ENCODE measurements at places on chromosomes 7 and 10. TPM values are rescaled to one million over a fixed set of nuclear protein-coding genes. Genes with fewer than 3 reads are reported as not detected.

Gene FAM25A
- total RNA-seq, result not detected

Gene AGR3
- total RNA-seq, result not detected

DNA sequence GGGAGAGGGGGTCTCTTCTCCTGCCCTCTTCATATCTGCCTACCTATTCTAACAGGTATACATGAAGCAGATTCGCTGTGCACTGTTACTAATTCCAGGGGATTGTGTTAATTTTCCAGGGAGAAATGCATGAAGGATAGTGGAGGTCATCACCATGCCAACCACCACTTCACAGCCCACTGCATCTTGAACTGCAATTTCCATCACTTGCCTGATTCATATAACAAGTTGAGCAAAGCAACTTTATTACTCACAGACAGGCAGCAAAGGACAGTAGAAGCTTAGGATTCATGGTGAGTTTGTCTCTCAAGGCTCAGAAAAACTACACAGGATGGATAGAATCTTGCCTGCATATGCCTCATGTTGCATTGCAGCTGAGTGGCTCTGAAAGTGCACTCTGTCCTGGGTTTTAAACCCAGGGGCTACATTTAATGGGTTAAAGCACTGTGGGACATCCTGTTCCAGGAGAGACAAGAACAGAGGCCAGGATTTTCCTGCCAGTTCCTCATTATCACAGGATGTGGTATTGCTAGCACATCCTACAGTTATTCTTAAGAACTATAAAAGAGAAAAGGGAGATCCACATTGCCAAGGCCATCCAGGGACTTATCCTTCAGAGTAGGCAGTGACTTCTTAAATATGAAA is 136.9 kb upstream of the PRSS1 start:
- DNase-seq, result no peak

DNA sequence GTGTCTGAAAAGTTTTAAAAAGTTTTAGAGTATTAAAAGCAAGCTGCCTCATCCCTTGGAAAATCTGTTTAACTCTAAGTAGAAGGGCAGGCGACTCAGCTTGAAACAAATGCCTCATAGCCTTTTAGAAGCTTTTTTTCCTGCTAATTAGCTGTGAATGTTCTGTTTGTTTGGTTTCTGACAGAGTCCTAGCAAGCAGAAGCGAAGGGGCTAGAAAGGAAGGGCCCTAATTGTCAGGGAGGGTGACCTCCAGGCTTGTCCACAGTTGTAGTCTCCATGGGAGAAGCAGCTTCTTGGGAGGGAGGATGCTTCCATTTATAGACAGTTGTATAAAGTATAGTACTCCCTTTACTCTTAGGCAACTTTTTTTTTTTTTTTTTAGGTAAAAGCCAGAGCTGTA is 90.9 kb downstream of the DNAJC1 start:
- no peak for DNase-seq

GRCh38 chr7:18866359-18867036 is 250.9 kb downstream of the TWIST1 start:
- DNase-seq, result no peak

- DNase-seq, result no peak
Observed at GRCh38 chr7:45670227-45670626, 96.1 kb downstream of the ADCY1 start.

Gene CTNNA3
- total RNA-seq, result 0.39 TPM

Gene MYL10
- total RNA-seq, result not detected

DNA sequence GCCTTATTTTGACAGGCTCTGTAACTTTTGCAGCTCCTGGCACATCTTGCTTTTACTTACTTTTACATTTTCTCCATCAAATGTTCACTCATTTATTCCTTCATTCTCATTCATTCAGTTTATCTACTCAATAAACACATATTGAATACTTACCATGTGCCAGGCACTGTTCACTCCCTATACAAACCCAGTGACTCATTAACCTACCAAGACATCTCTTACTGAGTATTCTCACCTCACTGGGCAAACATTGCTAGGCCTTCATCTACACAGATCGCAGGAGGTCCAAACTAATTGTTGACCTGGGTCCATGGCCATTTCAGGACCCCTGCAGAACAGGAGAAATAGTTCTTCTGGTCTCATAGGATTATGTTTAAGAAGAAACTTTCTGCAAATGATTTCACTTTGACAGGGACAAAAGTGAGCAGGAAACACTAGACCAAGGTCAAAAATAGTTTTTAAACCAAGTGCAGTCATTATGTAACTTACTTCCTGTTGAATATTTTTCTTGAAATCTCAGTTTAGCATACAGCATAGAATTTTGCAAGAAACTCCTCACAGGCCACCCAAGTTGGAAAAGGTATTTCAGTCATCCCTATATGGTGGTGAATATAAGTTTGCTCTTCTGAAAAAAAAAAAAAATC is 17.6 kb downstream of the SLC26A4 start:
- no peak for DNase-seq

Gene ACSM6
- not detected for total RNA-seq

DNA sequence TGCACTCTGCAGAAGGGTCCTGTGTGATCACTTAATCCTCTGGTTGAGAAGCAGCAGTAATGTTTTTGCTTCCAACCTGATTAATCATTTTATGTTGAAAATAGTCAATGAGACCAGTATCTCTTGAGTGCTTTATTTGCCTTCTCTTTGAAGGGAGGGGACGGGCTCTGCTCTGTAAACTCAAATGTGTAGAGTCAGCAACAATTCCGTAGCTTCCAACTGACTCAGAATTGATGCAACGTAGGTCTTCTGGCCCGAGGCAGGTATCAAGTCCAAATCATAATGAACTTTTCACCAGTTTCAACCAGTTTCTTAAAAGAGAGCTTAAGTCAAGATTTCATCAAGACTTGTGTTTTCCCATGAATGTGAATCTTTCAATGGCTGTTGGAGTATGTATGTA is 26.3 kb downstream of the GUSB start:
- DNase-seq, result no peak

Gene LIPF
- total RNA-seq, result not detected

Gene DNAH11
- 9.9 TPM for total RNA-seq

GRCh38 chr7:8625612-8626011 is 192.2 kb downstream of the NXPH1 start:
- DNase-seq, result no peak

- no peak for DNase-seq
Observed at GRCh38 chr7:71860572-71860971, 551.6 kb downstream of the CALN1 start.

GRCh38 chr10:7546385-7546967 is 120.3 kb downstream of the ITIH5 start:
- no peak for DNase-seq

GRCh38 chr7:38889079-38889478 is 19.9 kb downstream of the VPS41 start:
- DNase-seq, result no peak

DNA sequence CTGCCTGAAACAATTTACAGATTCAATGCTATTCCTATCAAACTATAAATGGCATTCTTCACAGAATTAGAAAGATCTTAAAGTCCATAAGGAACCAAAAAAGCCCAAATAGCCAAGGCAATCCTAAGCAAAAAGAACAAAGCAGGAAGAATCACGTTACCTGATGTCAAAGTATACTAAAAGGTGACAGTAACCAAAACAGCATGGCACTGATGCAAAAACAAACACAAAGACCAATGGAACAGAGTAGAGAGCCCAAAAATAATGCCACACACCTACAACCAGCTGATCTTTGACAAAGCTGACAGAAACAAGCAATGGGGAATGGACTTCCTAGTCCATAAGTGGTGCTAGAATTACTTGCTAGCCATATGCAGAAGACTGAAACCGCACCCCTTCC is 166.0 kb downstream of the KMT2E start:
- no peak for DNase-seq

DNA sequence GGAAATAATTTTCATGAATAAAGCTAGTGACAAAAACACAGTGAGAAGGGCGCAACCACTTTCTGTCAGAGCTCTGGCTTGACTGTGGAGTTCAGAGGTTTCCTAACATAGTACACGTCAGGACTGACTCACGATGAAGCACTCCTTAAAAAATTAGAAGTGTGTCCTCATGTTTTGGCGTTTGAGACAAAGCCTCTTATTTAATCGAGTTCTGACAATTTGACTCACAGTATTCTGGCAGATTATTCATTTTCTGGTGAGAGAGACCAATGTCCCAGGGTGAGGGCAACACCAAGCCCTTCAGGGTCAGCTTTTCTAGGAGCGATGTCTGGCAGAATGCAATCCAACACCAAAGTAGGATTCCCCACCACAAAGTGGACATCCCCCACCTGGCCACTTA is 108.7 kb downstream of the DIP2C start:
- DNase-seq, result no peak

Gene LEP
- total RNA-seq, result not detected

DNA sequence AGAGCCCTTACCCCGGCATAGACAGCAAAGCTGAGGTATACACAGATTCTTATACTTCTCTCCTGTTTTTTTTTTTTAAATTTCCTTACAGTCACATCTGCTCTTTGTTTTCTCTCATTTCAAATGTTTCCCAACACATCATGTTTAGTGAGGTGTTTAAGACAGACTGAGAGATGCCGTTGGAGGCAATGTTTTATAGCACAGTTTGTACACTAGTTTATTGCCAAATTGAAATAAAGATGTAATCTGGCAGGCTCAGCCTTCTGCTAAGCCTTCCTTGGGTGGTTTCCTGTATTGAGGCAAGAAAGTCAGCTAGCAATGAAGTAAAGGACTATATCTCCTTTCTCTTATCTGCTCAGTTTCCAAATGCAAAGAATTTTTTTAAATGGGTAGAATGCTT is 393.4 kb downstream of the SORCS1 start:
- no peak for DNase-seq

DNA sequence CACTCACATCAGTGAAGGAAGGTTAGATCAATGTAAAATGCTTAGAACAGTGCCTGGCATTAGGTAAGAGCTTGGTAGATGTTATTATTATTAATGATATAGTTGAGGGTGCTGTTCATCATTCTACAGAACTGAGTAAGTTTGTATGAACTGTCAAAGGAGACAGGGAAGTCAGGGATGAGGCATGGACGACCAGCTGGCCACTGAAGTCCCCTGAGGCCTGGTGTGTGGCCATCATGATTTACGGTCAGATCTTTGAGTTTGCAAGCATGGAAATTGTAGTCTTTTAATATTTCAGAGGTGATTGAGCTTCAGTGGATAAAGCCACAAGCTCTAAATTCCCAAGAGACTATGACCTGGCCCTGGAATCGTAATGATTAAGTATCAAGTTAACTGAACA is 6.9 kb downstream of the ARMC3 start:
- no peak for DNase-seq

DNA sequence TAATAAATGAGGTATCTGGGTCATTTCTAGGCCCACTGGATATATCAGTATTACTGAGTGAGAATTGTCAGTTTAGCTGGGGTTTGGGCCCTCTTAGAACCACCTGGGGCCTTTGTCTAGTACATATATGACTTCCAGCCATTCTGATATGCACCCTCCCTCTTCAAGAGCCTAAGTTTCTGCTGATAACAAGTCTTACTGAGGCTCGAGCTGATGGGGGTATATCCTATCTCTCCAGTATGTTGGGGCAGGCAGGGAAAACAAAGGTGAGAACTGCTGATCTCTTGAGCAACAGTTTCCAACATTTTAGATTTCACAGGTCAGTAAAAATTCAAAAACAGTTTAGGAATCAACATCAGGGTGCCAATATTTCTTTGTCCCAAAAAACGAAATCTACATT is 10.8 kb upstream of the ZNRF2 start:
- no peak for DNase-seq

DNA sequence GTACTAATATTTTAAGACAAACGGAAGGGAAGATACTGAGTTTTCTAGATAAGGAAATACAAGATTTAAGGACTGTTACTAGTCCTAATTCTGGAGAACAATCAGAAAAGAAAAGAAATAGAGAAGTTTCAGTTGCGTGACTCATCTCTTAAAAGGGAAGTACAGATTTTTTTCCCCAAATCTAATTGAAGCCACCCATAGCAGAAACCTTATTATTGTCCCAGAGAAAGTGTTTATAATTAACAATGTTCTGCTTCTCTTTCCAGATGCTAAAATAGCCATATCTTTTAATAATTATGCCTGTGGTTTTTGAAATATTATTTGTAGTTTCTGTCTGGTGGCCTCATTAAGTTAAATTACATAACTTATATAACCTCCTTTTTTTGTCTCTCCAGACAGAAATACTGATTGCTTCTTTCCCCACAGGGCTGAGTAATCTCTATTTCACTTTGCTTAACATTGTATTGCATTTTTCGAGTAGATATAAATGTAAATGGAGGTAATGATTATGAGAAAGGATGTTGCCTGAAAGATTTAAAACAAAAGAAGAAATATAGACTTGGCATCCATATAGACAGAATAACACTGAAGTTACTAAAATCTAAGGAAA is 240.7 kb upstream of the MBL2 start:
- DNase-seq, result no peak

Gene GSTO2
- 1.4 TPM for total RNA-seq

DNA sequence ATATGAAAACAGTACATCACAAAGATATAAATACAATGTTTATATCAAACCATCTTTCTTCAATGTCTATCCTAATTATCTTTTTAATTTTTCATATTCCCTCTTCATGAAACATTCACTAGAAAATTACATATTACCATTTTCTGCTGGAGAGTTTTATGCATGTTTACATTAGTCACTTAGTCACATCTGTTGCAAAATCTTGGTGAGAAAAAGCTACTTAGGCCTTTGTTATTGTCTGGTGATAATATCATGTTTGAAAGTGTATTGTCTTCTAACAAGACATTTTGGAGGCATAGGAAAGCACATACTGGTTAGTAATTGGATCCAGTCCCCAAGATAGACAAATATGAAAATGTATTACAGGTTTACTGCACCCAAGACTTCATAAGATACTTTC is 163.6 kb downstream of the GNAI1 start:
- DNase-seq, result no peak

GRCh38 chr7:111138193-111138569 is 47.3 kb downstream of the LRRN3 start:
- peak; percentile 57 for DNase-seq

Gene MBL2
- total RNA-seq, result not detected

GRCh38 chr7:34128762-34129161 is 223.4 kb downstream of the BMPER start:
- DNase-seq, result no peak

Measured in activated naive CD4-positive, alpha-beta T cell treated with anti-CD3 and anti-CD28 coated beads, Interleukin-2, amount 50 U/mL, for 72 hours (primary cell).